ENCODE measurements at places on chromosomes 1 and 21.
A peak's percentile ranks its signal among the peaks of the same experiment; 100 is the strongest.

- DNase-seq: no peak
These were observed 41.9 kb downstream of the UBE2G2 start for GRCh38 chr21:44759628-44760285.

DNA sequence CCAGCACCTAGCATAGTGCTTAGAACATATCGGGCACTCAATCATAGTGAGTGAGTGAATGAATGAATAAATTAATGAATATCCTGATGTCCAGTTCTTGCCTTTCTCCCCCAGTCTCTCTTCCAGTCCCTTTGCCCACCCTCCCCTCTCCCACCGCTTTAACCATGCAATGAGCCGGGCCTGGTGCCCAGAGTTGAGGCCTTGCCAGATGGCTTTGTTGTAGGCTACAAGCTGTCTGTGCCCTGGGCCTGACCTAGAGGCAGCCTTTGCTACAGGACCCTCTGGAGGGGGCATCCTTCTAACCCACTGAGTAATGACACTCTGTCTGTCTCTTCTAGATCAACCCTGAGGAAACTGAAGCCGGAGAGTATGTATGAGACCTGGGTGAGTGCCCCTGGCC is 6.9 kb downstream of the CASQ1 start:
- no peak for DNase-seq

DNA sequence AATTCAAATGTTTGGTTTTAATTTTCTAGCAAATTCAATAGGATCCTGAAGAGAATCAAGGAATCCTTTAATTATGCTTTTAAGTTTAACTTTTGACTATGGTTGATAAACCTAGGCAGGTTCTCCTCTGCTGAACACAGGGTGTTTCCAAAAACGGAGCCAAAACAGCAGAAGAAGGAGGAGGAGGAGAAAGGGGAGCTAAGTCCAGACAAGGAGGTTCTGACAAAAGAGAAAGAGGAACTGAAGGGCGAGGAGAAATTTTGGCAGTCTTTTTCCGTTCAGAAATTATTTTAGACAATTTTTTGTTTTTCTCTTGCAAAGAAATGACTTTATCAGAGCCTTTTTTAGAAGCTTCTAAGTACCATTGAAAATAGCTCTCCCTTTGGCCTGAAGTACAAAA is 33.2 kb upstream of the FNBP1L start:
- DNase-seq: no peak

GRCh38 chr1:17168091-17168876 is 36.6 kb upstream of the PADI1 start:
- DNase-seq: no peak

DNA sequence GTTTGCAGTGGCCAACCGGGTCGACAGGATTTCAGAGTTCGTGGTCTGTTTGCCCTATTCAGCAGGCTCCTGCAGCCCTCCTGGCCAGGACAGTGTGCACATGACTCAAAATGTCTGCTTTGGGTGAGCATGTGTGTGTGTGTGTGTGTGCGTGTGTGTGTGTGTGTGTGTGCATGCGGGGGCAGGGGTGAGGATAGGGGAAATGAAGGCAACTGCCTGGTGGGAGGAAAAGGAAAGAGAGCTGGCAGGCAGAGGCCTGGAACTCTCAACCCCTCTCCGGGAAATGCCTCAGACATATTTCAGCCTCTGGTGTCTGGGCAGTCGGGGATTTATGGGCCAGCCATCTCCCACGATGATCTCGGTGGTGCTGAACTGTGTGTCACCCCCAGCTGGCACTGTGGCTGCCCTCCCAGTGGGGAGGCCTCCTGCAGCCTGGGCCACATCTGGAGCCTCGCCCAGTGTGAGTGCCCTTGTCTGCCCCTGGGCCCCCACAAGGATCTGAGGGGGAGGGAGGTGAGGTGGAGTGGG is 15.2 kb downstream of the CDCP2 start:
- DNase-seq: no peak

DNA sequence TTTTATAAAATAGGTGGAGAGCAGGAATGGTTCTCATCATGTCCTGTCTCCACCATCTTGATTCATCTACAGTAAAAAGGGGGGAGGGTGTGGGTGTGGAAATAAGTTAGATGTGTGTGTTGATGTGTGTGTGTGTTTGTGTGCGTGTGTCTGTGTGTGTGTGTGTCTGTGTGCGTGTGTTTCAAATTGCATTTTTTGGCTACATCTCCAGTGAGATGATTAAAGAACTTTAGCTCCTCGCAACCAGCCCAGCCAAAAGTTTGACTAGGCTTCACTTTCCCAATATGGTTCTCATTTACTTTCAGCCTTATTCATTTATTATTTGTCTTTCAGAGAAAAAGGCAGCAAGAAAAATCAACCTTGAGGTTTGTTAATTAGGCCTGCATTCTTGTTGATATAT is 14.7 kb upstream of the HAO2 start:
- no peak for DNase-seq

GRCh38 chr21:36422279-36423098 is 37.3 kb downstream of the CHAF1B start:
- DNase-seq: peak; percentile 15

GRCh38 chr1:184035719-184036516 is 1.6 kb downstream of the COLGALT2 start:
- DNase-seq: peak; percentile 69

DNA sequence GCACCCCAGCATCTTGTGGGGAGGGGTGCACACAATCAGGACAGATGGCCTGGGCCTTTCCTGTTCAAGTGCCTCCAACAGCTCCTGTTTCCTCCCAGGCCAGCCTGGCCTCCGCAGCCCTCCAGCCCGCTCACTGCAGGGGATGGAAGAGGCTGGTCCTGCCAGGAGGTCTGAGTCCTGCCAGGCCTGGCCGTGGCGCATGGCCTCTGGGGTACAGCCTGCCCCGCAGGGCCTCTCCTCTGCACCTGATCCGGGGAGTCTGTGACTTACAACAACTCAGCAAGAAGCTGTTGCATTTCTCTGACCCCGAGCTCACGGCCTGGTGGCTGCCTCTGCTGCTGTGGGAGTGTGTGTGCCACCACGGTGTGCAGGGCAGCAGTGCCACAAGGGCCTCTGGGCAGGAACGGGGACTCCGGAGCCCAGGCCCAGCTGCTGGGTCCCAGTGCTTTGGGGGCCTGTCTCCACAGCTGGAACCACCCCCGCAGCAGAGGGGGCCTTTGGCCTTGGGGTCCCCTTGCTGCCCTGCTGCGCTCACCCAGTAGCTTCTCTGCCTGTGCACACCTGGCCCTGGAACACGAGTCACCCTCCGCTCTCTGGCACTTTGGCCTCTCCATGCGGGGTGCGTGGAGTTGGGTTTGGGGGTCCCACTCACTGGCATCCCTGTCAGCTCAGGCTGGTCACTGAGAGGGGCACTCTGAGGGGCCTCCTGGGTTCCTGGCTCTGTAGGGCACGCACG is 17.4 kb upstream of the LRRC3 start:
- no peak for DNase-seq

DNA sequence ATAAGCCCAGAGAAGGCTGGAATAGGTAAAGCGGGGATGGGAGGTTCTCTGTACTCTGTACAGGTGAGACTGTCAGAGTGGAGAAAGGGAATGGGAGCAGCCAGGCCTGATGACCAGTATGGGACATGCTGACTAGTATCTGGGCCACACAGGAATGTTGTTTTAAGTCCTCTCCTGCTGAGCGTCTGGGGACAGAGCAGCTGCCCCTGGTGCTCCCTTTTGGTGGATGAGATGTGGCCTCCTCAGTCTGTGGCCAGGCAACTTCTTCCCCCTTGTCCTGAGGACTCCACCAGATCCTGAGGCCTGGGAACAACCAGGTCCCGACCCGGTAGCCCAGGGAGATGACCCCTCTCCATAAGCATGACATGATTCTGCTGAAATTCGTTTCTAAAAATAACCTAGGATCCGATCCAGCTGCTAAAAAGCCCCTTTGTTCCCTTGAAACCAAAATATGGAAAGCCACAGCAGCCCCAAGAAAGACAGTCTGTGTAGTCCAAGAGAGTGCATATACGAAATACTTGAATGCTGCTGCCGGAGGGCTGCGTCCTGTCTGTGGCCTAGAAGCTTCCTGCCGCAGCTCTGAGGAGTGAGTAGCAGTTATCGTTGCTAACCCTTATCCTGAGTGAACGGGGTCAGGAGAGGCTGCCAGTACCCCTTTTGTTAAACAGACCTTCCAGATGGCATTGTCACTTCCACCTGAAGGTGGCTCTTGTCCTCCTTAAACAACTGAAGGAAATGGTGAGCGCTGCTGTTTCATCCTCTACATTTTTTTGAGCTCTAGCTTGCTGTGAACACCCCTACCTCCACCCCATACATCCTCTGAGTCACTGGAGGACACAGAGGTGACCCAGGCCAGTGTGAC is 47.1 kb downstream of the ATP2B4 start:
- no peak for DNase-seq

DNA sequence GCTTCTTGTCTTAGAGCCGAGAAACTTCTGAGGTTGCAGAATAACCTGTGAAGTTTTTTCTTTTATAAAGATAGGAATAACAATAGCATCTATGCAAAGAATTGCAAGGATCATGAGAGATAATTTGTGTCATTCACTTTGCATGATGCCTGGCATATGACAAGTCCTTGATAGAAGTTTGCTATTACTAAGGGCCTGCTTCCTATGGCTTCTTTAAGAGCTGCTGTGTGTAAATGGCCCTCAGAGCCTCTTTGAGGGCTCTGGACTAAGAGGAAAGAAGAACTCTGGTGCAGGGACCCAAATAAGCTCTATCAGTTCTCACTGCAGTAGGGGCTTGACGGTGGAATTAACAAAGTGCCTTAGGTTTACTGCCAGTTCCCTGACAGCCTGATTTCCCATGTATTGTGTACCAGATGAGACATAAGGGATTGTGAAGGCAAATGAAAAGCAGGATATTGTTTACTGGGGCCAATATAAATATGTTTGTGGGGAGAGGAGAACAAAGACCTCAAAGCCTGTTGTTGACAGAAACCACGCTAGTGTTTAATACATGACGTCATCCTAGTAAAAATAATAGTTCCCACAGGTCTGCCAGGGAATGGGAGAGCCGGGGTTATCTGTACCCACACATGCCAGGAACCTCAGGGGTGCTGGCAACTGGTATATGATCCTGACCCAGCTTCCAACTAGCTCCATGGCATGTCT is 131.2 kb upstream of the UBE2U start:
- no peak for DNase-seq

DNA sequence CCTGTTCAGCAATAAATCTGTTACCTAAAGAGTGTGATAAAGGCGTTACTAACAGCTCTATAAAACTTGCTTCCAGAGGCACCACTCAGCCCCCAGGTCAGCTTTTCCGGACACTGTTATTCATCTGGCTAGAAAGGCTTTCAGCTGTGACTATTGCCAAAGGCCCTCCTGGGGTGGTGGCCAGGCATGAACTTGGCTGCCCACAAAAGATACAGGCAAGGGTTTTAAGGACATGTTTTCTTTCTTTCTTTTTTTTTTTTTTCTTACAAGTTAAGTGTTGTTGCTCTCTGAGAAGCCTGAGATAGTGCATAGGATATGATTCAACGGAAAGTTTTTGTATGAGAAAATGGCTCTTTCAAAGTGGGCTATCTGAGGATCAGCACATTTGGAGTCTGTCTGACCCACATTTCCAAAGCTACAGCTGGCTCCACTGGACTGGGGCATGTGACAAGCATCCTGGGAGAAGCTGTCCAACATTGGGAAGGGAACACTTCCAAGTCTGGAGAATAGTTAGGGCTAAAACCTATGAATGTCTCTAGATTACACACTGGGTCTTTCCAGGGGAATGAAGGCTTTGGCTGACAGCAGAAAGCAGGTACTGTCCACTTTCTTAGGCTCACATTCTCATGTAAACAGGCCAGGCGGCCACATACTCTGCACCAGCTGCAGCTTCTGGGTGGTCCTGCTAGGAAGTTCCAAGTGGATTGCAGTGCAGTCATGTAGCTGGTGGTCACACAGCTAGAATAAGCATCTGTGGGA is 639.7 kb downstream of the LMO4 start:
- no peak for DNase-seq

DNA sequence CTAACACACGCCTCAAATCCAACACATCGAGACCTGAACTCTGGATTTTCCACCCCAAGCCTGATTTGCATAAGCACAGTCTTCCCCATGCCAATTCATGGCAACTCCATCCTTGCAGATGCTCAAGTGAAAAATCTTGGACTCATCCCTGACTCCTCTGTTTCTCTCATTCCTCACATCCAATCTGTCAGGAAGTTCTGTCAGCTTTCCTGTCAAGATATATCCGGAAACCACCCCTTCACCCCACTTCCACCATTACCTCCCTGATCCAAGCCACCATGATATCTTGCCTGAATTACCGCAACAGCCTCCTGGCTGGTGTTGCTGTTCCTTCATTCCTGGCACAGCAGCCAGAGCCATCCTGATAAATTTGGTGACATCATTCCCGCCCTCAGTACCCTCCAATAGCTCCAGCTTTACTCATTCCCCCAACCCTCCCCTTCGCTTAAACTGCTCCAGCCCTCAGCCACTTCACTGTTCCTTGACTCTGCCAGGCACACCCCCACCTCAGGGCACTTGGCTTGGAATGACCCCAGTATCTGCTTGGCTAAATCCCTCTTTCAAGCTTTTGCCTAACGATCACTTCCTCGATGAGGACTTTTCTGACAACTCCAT is 17.4 kb downstream of the TCEA3 start:
- no peak for DNase-seq

DNA sequence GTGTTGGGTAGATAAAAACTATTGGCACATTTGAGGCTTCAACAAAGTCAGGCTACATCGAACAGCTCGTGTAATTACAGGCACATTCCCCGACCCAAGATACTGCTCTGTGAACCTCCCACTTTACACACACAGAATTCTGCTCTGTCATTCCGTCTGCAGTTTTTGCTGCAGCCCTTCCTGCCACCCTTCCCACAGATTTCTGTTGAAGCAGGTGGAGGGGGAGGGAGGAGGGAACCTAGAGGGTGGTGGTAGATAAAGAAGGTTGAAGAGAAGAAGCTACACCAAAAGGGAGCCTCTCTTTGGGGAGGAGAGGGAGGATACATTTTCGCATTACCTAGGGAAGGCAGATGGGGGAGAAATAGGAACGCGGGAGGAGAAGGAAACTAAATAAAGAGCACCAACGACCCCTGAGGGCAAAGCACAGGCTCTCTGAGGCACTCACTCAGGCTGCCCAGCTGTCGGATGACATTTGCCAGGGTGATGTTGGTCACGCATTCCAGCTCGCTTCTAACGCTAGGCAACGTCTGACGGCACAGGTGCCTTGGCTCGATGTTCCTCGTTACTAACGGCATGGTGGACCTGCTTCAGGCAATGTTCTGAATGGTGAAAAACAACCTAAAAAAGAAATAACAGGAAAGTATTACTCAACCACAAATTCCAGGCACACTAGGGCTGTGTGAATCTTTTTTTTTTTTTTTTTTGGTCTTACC is 36.0 kb downstream of the GPR3 start:
- peak; percentile 13 for DNase-seq

GRCh38 chr1:220873868-220874655 is 5.2 kb upstream of the HLX start:
- DNase-seq: no peak

All from NCI-H526 (cell line).